ENCODE measurements at places on chromosomes 1 and 21.
A peak's percentile ranks its signal among the peaks of the same experiment; 100 is the strongest.

GRCh38 chr1:6601923-6602668, 573 bp downstream of the KLHL21 start:
- peak; percentile 60 for DNase-seq

GRCh38 chr1:10649517-10650201, 146.8 kb downstream of the CASZ1 start:
- DNase-seq, result no peak

- DNase-seq, result no peak
Measured at GRCh38 chr1:192763243-192763642, 45.6 kb upstream of the RGS2 start.

DNA sequence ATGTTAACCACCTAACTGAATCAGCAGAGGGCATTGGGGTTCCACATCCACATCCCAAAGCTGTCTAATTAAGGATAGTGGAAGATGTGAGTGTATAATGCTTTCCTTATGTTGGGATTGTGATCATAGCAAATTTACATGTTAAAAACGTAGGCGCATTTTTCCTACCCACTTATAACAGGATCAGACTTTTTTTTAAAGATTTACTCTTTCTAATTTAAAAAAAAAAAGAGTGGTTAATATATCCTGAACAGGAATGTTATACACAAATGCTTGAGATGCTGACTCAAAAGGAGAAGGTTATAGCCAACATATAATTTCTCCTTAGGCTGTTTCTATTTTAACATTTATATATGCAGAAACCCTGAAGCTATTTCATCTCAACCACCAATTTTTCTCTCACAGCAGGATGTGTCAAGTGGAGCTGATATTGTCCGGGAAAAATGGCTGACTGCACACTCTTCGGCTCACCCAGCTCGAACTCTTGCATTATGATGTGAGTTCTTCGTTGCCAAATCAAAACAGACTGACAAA, 40.3 kb downstream of the RGS5 start:
- no peak for DNase-seq

DNA sequence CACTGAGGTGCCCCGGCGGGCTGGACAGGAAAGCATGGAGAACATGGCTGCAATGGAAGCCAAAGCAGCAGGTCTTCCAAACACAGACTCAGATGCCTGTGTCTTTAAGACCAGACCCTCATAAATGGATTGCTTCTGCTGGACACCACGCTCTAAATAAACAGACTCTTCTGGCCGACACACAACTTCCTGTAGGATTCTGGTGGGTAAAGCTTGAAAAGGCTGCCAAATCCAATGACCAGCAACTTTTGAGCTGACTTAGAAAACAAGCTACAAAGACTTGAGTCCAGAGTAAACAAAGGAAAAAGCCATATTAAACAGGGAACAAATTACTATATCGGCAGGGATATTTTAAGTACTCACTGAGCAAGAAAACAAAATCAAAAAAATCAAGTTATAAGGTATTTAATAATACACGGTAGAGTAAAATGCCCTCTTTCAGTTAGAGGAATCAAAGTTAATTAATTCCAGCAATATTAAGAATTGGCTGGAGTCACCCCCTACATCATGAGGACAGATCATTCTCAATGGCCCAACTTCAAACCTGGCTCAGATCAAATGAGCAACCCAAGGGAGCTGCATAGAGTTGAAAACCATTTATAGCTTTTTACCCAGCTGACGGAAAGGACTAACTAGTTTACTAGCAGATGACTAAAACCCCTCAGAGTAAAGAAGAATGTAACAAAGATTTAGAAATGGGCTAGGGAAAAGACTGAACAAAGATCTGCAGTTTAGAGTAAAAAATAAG, 102.4 kb downstream of the TGFBR3 start:
- no peak for DNase-seq

DNA sequence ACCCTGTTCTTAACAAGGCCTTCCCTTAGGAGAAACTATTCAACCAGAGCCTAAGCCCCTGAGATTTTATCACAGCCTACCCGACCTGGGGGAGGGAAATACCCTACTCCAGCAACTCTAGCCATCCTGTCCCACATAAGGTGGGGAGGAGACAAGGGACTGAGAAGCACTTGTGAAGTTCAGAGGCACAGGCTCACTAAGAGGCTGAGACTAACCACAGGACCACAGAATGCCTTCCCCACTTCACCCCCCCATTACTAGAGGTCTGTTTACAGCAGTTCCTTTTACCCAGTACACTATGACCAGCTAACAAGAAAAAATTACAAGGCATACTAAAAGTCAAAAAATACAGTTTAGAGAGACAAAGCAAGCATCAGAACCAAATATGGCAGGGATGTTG, 86.8 kb downstream of the TEX35 start:
- DNase-seq, result no peak

DNA sequence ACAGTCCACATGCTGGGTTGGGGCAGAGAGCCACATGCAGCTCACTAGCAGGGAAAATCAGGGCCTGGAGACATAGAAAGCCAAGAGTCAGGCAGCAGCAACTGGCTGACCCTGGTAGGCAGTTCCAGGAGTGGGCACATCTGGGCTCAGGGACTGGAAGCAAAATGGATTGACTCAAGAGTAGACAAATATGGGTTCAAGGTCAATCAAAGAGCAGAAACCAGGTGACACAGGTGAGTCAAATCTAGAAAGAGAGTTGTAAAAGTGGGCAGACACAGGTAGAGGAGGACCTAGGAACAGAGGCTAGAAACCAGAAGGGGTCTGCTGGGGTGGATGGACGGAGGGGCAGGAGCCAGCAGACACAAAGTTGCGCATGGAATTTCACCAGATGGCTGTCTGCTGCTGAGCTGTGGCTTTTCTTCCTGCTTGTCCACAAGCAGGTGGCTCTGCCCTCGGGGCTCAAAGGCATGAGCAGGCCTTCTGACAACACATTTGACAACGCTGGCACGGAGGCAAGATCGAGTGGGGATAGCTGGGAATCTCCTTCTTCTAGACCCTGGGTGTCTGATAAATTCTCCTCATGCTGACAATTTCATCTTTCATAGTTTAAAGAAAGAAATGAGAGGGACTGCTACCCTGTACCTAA, 40.8 kb upstream of the IGSF3 start:
- DNase-seq, result no peak

GRCh38 chr1:16252912-16253311, 15.9 kb upstream of the CPLANE2 start:
- DNase-seq, result no peak

- no peak for DNase-seq
Measured at GRCh38 chr1:178574345-178574744, 61.4 kb downstream of the TEX35 start.

GRCh38 chr1:246159279-246160227, 347.5 kb downstream of the SMYD3 start:
- DNase-seq, result no peak

DNA sequence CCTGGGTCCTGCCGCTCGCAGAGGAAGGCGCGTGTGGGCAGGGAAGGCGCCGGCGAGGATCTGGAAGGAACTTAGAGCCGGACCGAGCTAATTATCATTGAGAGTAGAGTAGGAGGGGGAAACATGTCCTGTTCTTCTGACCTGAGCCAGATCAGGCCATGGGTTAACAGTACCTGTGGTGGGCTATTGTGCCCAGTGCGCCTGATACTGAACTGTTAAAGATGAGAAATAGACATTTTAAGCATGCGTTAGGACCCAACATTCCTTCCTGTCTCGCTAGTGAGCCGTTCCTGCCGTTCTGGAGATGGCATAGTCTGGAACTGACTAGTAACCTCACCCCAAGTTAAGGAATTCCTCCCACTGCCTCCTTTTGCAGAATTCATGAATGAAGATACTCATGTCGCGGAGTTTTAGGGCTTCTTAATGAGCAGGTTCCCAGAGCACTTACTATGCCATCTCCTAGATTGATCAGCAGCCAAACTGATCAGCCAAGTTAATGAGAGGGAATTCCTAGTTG, 870 bp downstream of the STRIP1 start:
- DNase-seq, result no peak

DNA sequence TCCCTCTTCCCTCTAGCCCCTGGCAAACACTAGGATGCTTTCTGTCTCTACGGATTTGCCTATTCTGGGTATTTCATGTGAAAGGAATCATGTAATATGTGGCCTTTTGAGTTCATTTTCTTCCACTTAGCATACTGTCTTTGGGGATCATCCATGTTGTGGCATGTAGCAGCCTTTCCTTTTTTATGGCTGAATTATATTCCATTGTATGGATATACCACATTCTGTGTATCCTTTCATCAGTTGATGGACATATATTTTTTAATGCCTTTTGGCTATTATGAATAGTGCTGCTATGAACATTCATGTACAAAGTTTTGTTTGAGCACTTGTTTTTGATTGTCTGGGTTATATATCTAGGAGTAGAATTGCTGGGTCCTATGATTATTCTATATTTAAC, 258.4 kb upstream of the CSF3R start:
- no peak for DNase-seq

- DNase-seq, result no peak
Measured at GRCh38 chr1:17272066-17272465, 23.2 kb downstream of the PADI3 start.

GRCh38 chr1:177978530-177978929, 8.7 kb upstream of the SEC16B start:
- no peak for DNase-seq

DNA sequence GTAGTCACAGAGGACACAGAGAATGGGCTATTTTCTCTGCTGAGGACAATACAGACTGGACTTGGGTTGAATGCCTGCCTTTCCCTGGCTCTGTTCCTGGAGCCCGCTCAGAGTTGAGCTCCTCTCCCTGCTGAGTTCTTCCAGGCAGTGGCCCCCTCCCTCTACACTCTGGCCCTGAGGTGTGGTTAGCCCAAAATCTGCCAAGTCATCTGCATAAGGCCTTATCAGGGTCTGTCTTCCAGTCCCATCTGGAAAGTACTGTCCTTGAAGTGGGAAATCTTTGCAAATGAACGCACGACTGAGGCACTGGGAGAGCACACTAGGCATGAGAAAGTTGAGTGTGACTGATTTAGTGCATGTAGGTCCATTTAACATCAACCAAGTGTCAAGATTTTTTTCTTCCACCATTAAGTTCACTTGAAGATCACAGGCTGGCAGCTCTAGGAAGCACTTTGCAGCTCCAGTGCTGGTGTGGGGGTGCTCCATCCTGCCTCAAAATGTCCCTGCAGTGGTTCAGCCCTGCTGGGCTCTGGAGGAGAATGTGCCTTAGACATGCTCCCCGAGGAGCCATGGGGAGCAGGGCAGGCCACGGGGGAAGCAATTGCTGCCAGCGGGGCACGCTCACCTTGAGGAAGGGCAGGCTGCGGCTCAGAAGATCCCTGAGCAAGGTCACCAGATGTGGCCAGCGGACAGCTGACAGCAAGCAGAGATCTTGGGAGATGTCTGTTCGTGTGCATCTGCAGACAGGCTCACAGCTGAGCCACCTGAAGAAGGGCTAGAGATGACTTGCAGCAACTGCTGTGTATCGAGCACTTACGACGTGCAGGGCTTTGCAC, 41.5 kb downstream of the IER5 start:
- no peak for DNase-seq

Data from heart right ventricle (tissue), 16 donors.